ENCODE measurements at places on chromosomes 7 and 10. TPM values are rescaled to one million over a fixed set of nuclear protein-coding genes. Genes with fewer than 3 reads are reported as not detected.

The C10orf95 gene
- 0.57 TPM for total RNA-seq

The KCNH2 gene
- total RNA-seq, result 0.66 TPM

The SPDYE1 gene
- not detected for total RNA-seq

The CCDC136 gene
- 2.2 TPM for total RNA-seq

The ASAH2 gene
- total RNA-seq, result 3.3 TPM

The CHN2 gene
- 9.7 TPM for total RNA-seq

The C7orf33 gene
- total RNA-seq, result not detected

The DNAJB12 gene
- 43.1 TPM for total RNA-seq

The WDR37 gene
- total RNA-seq, result 16.1 TPM

The CUZD1 gene
- 0.93 TPM for total RNA-seq

The NUDT13 gene
- 0.78 TPM for total RNA-seq

The FOXI2 gene
- not detected for total RNA-seq

The IRF5 gene
- 11.4 TPM for total RNA-seq

The TOMM7 gene
- total RNA-seq, result 290 TPM

The GPR37 gene
- 7.5 TPM for total RNA-seq

- no peak for DNase-seq
Measured at GRCh38 chr7:1843921-1844335, 173.9 kb downstream of the ELFN1 start.

DNA sequence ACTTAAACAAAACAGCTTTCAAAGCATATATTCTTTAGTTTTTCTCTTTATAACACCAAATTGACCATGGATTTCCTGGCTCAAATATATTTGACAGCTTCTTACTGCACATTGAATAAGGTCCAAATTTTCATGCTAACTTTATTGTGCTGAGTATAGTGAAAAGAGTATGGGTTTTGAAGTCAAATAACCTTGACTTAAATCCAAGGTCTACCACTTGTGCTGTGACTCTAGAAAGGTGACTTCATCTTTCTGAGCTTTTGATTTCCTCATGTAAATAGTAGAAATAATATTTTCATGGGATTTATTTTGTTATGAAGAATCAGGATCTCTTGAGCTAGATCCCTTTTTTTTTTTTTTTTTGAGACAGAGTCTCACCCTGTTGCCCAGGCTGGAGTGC, 139.4 kb upstream of the GPR22 start:
- no peak for DNase-seq

DNA sequence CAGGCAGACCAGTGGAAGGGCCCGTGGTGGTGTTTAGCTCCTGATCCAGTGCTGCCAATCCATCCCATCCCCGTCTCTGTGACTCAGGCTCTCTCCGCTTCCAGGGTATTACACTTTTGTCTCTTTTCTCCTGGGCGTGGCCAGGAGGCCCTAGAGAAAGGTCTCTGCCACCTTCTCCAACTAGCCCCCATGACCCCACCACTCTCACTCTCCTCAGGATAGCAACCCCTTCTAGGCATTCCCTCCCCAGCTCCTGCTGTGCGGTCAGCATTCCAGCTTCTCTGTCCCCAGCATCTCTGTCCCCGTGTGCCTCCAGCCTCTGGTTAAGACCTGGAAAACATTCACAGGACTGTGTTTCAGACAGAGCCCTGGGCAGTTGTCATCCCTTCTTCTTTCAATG, 36.2 kb upstream of the R3HCC1L start:
- DNase-seq, result no peak

GRCh38 chr10:126417220-126417825, 29.0 kb upstream of the ADAM12 start:
- no peak for DNase-seq

DNA sequence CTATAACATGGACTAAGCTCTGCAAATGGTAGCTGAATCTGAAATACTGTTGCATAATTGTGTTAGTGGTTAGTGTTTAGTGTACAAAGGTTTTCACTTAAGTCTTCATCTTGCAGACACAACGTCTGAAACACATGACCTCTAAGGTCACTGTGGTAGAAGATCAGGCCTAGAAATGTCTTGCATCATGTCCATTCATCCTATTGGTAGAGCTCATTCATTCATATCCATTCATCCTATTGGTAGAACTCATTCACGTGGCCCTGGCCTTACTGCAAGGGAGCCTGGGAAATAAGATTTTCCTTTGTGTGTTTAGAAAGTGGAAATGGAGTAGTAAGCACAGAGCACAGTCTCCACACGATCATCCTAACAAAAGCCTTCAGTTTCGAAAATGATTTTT, 485.8 kb downstream of the PLXNA4 start:
- no peak for DNase-seq

- DNase-seq, result no peak
Measured at GRCh38 chr10:104350127-104350635, 3.5 kb upstream of the CFAP58 start.

DNA sequence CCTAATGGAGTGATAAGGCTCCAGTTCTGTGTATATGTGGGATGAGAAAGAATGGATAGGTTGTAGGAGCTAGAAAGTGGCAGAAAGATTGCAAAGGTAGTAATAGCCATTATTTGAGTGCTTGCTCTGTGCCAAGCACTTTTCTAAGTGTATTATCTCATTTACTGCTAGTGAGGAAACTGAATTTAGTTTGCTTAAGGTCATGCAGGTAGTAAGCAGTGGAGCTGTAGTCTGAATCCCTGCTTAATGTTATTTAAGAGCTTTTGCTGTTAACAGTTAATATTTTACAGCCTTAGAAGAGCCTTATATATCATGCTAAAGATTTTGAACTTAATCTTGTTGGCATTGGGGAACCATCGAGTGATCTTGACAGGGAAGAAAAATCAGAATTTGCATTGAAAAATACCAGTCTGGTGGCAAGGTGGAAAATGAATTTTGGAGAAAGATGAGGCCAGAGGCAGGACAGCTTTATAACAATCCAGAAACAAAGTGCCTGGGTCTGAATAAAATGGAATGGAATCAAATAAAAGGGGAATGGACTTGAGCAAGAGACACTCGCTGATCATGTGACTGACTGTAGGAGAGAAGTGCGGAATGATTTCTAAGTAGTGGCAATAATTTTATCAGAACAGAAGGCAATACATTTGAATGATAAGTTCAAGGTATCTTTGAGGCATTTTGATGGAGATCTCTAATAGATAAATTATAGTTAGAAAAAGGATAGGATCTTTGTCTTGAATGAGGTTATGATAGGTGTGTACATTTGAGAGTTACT, 15.2 kb downstream of the CAPZA2 start:
- DNase-seq, result no peak

GRCh38 chr7:28044825-28045224, 135.8 kb downstream of the JAZF1 start:
- no peak for DNase-seq

DNA sequence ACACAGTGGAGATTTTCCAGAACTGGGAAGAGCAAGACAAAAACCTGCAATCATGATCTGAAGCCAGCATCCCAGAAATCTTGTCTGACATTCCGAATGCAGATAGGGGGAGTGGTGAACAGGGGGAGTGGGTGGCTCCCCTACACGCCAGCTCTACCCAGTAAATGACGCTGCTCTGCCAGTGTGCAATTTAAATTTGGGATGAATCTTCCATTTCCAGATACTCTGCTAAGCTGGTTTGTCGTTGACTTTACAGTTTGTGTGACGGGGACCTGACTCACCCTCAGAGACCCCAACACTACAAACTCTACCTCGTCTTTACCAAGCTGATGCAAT, 68.7 kb upstream of the CAMK2B start:
- no peak for DNase-seq

DNA sequence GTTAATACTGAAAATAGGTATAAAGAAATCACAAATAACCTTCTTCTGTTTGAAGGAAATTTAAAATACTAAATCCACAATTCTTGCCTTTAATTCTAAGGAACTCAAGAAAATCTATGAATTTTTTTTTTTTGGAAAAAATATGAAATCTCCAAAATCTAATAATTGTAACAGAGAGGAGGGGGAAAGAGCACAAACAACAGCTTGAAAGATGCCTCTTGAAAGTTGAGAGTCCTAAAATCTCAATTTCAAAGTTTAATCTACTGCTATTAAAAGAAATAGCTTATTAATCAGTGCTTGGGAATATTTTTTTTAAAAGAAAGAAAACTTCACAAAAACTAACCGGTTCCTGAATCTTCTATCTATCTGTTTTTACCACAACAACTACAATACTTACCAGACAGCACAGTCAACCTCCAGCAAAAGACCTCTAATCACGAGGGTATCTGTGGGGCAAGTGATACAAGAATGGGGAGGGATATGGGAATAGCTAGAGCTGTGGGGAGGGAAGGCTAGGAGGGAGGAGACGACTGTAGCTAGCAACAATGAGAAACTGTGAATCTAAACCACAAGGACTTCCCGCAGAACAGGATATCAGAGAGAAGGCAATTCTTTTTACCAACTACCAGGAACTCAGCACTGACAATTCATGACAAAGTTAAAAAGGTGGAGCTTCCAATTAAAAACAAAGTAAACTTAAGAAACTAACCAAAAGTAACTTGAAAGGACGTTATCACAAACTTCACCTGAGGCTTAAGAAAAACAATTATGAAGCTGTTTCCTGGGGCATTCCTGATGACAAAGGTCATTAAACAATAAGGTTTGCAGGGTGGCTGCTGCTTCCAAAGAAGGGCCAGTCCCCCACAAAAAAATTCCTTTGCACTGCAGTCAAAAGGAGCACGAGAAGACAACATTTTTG, at the start of gene USP54:
Gene USP54, minus strand, starts transcription at position 462 of the 919 bp plus-strand sequence. CDS start 15,684 bp downstream, outside the sequence.
- peak; percentile 53 for DNase-seq

- DNase-seq, result no peak
Measured at GRCh38 chr7:157007470-157008066, 2.9 kb downstream of the MNX1 start.

DNA sequence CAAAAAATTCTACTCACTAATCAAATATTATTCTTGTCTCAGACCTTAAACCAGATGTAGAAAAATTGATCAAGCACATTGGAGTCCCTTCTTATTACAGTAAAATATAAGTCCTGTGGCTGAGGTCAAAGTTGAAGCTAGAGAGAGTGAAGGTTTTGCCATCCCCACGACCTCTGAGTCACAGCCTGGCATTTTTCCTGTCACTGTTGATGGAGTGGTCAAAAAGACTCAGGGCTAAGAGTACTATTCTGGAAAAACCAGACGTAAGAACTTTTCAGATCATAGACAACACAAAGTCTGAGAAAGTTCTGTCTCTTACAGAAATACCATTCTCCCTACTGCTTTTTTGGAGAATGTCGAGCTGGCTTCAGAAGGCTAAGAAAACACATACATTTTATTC, 323.7 kb upstream of the ANKRD30A start:
- DNase-seq, result no peak

GRCh38 chr7:4951903-4952636, 6.9 kb downstream of the MMD2 start:
- peak; percentile 45 for DNase-seq

- DNase-seq, result no peak
Measured at GRCh38 chr7:114481999-114482398, 67.4 kb downstream of the FOXP2 start.

DNA sequence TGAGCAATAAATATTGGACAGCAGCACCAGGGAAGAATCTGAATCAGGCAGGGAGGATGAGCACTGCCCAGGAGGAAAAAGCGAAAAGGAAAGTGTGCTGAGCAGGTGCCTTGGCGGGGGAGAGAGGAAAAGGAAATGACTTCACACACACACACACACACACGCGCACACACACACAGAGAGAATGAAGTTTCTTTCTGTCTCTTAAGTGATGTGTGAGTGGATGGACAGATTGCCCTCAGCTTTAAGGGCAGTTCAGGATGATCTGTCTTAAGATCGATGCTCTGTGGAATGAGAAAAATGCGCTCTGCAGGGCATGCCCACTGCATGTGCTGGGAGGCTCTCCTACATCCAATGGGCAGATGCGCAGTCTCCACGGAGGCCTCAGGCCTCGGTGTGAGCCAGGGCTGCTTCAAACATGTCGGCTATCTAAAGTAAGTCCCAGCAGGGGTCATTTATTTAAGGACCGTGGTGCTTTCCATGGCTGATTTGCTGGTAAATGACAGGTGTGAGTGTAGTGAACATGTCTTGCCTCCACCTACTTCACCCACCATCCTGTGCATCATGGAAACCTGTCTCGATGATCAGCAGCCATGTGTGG, 2.5 kb upstream of the ACBD5 start:
- peak; percentile 50 for DNase-seq

GRCh38 chr7:116780521-116780920, 81.9 kb upstream of the CAPZA2 start:
- no peak for DNase-seq

DNA sequence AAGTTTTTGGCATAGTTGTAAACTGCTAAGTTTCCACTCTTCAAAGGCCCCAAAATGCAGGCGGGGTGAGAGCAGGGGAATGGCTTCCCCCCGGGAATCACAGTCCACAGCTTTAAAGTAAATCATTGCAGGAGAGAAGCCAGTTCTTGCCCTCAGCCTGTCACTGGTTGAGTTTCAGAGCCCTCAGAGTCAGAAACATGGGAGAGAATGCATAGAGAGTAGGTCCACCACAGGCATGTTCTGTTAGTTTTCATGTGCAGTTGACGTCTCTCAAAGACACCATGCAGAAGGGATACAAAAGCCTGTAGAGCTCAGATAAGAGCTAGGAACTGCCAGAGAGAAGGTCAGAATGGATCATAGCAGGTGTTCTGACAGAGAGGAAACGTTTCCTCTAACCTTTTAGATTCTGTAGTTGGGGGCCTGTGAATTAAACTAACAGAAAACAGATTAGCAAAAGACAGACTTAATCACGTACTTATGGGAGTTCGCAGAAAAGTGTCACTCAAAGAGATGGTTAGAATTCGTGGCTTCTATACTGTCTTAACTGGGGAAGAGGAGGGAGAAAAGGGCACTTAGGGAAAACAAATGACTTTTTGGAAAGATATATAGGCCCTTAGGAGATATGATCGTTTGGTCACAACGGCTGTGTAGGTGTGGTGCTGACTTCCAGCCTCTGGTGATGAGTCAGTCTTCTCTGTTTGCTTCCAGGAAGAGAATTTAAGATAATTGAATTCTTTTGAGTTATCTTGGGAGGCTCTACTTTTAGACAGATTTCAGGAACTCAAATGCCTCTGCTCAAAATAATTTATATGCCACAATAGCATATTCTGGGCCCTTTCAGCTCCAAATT, 48.0 kb upstream of the MSRB2 start:
- DNase-seq, result no peak

GRCh38 chr7:107668296-107668695, 7.7 kb downstream of the SLC26A4 start:
- DNase-seq, result no peak

DNA sequence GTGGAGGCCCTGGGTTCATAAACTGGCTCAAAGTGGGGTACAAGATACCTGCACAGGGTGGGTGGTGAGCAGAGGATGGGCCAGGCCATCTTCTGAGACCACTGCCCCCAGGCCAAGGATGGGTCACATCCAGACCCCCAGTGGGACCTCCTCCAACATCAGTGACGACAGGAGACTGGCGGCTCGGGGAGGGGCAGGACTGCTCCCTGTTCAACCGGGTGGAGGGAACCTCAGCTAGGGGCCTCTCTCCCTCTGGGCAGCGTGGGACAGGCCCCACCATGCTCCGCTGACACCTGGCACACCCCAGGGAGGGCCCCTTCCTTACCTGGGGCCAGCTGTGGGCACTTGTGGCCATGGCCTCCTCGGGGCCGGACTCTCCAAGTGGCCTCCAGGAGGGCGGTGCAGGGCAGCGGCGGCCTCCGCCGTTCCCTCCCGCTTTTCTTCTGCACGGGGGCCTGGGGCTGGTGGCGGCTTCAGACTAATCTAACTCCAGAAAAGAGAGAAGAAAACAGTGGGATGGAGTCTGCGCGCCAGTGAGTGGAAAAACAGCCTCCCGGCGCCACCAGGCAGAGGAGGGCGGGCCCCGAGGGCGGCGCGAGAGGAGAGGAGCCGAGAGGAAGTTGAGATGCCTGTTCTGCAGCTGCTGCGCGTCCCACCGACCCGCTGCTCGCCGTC, at the start of gene CALHM2:
Gene CALHM2, minus strand, starts transcription at position 540 of the 675 bp plus-strand sequence. CDS start 2,429 bp downstream, outside the sequence.
- peak; percentile 47 for DNase-seq

GRCh38 chr7:27179030-27179429, 4.9 kb upstream of the HOXA10 start:
- DNase-seq, result no peak

GRCh38 chr10:128713874-128714570, 587.8 kb upstream of the MKI67 start:
- no peak for DNase-seq

Data from Calu3 (cell line).